Hematopoietic multipotent progenitor cell treated with erythropoietin and hydrocortisone succinate and interleukin-3 and kit ligand, for 6 days (in vitro differentiated cells): ENCODE measurements at places on chromosomes 2 and 18.

GRCh38 chr2:56127010-56127409, 56.8 kb upstream of the CCDC85A start:
- DNase-seq, result no peak

- DNase-seq, result no peak
Observed at GRCh38 chr2:191607096-191607495, 70.8 kb upstream of the NABP1 start.

- no peak for DNase-seq
Observed at GRCh38 chr18:58654896-58655614, 16.2 kb upstream of the MALT1 start.

- no peak for DNase-seq
Observed at GRCh38 chr2:48838029-48838428, 82.5 kb upstream of the LHCGR start.

- DNase-seq, result no peak
Observed at GRCh38 chr2:159266554-159266953, 19.9 kb downstream of the WDSUB1 start.

- DNase-seq, result no peak
Observed at GRCh38 chr18:80103231-80103630, 5.8 kb upstream of the ADNP2 start.

GRCh38 chr2:4732560-4732959, 959.6 kb upstream of the SOX11 start:
- DNase-seq, result no peak

- DNase-seq, result no peak
Observed at GRCh38 chr2:143431316-143431715, 302.1 kb downstream of the ARHGAP15 start.
